Esophagus squamous epithelium (tissue), 5 donors: ENCODE measurements at places on chromosomes 7 and 10.

- H3K27ac ChIP-seq = no peak overlapping the region
- H3K4me3 ChIP-seq = no peak overlapping the region
- no peaks in the 10 kb centered on the region for H3K36me3 ChIP-seq
These were observed 98.0 kb downstream of the KCND2 start for GRCh38 chr7:120370954-120371353.

DNA sequence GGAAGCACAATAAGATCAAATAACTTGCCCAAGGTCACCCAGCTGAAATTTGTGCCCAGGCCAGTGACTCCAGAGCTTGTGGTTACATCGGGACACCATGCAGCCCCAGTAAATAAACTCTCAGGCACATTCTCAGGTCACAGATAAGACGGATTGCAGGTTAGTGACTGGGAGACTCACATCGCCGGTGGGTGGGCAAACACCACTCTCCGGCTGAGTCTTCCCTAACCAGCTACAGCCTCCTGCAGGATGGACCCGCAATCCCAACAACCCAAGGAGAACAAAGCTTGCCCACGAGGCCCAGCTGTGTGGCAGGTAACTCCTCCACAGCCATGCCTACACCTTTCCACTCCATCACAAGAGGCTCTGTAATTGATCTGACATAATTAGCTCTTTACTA, 81.7 kb upstream of the EFCAB10 start:
- no peak for DNase-seq
- H3K4me3 ChIP-seq = no peak overlapping the region
- no peaks in the 10 kb centered on the region for H3K27me3 ChIP-seq

DNA sequence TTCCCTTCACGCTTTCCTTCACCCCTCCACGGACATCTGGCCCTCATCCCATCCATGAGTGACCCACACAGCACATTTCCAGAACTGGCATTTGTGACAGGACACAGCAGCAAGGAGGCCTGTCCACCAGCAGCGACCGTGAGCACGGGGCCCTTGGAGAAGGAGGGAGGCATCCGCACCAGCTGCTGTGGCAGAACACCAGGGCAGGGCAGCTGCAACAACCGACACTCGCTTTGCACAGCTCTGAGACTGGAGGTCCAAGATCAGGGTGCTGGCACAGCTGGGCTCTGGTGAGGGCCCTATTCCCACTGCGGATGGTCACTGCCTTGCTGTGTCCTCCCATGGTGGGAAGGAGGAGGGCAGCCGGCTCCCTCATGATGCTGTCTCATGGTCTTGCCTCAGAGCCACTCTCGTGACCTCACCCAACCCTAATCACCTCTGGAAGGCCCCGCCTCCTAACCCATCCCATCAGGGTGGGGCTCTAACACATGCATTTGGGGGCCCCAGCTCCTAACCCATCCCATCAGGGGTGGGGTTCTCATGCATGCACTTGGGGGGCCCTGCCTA, 36.7 kb downstream of the PTPRN2 start:
- no peaks in the 10 kb centered on the region for H3K4me1 ChIP-seq
- no peaks in the 10 kb centered on the region for H3K36me3 ChIP-seq

- no peaks in the 10 kb centered on the region for H3K36me3 ChIP-seq
- H3K4me1 ChIP-seq = no peaks in the 10 kb centered on the region
- H3K4me3 ChIP-seq = no peak overlapping the region
- H3K27me3 ChIP-seq = no peaks in the 10 kb centered on the region
These were observed 662.6 kb upstream of the TEX47 start for GRCh38 chr7:89458114-89458513.

DNA sequence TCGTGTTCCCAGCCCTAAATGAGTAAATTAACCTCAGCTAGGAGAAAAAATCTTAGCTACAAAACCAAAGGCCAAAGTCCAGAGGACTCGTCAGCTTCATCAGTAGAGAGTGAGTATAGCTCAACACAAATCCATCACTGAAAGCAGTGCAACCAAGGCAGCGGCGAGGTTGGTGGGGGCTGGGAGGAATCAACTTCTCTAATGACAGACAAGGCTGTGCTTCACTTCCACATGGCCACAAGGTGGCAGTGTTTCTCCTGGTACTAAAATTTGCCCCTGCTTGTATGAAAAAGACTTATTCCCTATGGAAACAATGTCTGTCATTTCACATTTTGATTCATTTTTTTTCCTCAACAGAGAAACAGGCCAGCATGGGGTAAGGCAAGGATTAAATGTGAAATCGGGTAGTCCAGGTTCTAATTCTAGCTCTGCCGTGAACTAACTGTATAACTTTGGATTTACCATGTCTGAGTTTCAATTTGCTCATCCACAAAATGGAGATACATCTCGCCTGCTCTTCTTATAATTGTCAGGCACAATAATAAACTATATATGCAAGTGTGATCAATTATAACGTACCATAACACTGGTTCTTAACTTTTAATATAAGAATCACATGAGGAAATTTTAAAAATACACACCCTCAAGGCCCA, 39.3 kb downstream of the FAS start:
- no peak for DNase-seq
- no peak overlapping the region for H3K4me3 ChIP-seq
- no peaks in the 10 kb centered on the region for H3K27me3 ChIP-seq
- peak overlapping the region; percentile 37 for H3K27ac ChIP-seq
- peaks cover 40% of the 10 kb centered on the region for H3K4me1 ChIP-seq
- H3K36me3 ChIP-seq = no peaks in the 10 kb centered on the region

DNA sequence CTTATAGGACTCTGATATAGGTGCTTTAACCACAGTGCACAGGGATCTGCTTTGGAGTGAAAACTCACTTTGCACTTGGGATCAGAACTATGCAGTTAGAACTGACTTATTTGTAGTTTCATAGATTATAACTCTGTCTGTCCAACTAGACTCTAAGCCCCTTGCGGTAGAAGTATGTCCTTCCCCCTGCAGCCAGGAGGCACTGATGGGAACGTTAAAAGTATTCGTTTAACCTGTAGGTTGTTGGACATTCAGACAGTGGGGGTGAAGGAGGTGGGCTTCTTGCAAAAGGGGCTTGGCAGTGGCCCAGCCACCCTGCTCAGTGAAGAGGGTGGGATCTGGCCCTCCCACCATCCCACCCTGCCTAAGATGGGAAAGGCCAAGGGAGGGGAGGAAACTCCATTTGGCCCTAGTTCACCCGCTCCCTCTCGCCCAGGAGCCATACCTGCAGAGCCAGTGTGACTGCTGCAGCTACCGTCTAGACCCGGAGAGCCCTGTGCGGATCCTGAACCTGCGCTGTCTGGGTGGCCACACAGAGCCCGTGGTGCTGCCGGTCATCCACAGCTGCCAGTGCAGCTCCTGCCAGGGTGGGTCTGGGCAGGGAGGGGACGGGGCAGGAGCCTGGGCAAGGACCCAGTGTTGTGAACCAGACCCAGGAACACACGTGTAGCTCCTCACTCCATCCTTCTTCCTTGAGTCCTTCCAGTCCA, 5.7 kb upstream of the ZNF862 start:
- no peaks in the 10 kb centered on the region for H3K4me1 ChIP-seq
- no peak overlapping the region for H3K4me3 ChIP-seq
- DNase-seq = no peak
- H3K36me3 ChIP-seq = no peaks in the 10 kb centered on the region
- H3K27ac ChIP-seq = no peak overlapping the region

- H3K4me1 ChIP-seq = no peaks in the 10 kb centered on the region
- H3K27ac ChIP-seq = no peak overlapping the region
- no peaks in the 10 kb centered on the region for H3K36me3 ChIP-seq
- no peak for DNase-seq
- H3K27me3 ChIP-seq = no peaks in the 10 kb centered on the region
- H3K4me3 ChIP-seq = no peak overlapping the region
These were observed 113.2 kb upstream of the MACROH2A2 start for GRCh38 chr10:69939481-69939880.

DNA sequence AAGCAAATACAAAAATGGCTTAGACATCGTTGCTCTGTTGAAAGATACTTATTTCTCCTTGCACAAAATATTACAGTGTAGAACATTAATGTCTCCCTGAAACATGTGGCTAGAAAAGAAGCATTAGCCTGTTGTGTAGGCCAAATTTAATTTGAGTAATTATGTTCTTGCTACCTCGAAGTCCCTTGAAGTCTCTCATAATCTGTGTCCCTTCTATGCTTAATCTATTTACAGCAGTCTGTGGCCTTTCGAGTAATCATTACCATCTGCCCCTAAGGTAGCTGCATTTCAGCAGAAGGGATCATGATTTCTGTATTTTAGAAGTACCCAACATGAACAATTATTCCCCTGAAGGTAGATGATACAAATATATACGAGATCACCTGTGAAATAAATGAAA, 615.2 kb downstream of the GRM8 start:
- no peaks in the 10 kb centered on the region for H3K36me3 ChIP-seq
- DNase-seq = no peak
- H3K4me1 ChIP-seq = no peaks in the 10 kb centered on the region
- no peak overlapping the region for H3K4me3 ChIP-seq
- no peaks in the 10 kb centered on the region for H3K27me3 ChIP-seq

GRCh38 chr7:136925044-136925443, 56.6 kb downstream of the CHRM2 start:
- H3K36me3 ChIP-seq = no peaks in the 10 kb centered on the region
- H3K27me3 ChIP-seq = no peaks in the 10 kb centered on the region
- no peaks in the 10 kb centered on the region for H3K4me1 ChIP-seq

DNA sequence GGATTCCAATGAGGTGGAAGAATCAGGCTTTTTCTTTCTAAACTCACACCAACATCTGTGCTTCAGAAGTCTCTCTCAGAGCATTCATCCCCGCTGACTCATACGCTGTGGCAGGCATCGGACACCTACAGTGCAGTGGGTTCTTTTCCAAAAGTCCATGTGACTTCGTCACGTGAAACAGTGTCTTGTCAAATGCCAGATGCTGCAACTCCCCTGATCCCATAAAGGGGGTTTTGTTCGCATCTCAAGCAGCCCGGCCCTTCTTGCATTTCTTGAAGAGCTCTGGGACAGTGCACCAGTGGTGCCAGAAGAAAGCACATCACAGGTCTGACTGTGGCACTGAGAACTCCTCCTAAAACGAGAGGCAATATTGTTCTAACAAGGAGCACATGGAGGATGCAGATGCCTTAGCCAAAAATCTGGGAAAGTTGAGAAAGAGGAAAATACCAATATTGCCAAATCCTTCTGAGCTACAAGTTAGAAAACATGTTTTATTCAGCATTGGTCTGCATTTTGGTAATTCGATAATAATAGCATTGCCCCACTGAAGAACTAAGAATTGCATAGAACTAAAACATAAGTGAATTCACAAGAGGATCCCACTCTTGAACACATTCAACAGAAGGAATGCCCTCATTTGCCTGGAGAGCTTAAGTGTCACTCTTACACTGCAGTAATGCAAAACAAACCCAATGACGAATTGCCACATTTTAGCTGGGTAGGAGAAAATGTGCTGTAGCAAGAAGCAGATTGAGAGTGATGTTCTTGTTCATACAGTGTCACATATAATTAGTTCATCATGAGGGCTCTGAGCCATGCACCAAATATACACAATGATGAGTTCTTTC, 204.4 kb downstream of the CXCL12 start:
- no peak overlapping the region for H3K4me3 ChIP-seq
- no peak for DNase-seq
- no peaks in the 10 kb centered on the region for H3K4me1 ChIP-seq
- H3K36me3 ChIP-seq = no peaks in the 10 kb centered on the region
- no peak overlapping the region for H3K27ac ChIP-seq
- H3K27me3 ChIP-seq = no peaks in the 10 kb centered on the region
